Stimulated activated CD8-positive, alpha-beta memory T cell treated with anti-CD3 and anti-CD28 coated beads, Interleukin-7, amount 100 ng/mL, for 1 hour (primary cell): ENCODE measurements at places on chromosomes 2 and 18.

GRCh38 chr2:157440404-157441071, 3.4 kb downstream of the CYTIP start:
- DNase-seq = no peak

GRCh38 chr2:8885449-8886201, 48.2 kb upstream of the KIDINS220 start:
- DNase-seq = no peak

DNA sequence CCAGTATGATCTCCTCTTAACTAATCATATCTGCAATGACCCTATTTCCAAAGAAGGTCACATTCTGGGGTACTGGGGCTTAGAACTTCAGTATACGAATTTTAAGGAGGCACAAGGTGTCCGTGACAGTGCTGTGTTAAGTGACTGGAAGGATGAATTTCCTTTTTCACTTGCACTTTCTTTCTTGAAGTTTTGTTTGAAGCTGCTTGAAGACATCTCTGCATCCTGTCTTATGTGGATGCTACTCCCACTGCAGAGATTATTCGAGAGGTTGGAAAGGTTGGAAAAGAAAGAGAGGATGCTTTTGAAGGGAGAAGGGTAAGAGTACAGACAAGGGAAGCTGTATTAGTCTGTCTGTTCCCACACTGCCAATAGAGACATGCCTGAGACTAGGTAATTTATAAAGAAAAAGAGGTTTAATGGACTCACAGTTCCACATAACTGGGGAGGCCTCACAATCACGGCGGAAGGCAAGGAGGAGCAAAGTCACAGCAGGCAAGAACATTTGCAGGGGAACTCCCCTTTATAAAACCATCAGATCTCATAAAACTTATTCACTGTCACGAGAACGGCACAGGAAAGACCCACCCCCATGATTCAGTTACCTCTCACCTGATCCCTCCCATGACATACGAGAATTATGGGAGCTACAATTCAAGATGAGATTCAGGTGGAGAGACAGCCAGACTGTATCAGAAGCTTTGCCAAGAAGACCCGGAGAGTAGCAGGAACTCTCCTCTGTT, 3.6 kb upstream of the RNF144A start:
- no peak for DNase-seq

GRCh38 chr2:176526995-176527901, 258.0 kb downstream of the MTX2 start:
- DNase-seq = no peak

DNA sequence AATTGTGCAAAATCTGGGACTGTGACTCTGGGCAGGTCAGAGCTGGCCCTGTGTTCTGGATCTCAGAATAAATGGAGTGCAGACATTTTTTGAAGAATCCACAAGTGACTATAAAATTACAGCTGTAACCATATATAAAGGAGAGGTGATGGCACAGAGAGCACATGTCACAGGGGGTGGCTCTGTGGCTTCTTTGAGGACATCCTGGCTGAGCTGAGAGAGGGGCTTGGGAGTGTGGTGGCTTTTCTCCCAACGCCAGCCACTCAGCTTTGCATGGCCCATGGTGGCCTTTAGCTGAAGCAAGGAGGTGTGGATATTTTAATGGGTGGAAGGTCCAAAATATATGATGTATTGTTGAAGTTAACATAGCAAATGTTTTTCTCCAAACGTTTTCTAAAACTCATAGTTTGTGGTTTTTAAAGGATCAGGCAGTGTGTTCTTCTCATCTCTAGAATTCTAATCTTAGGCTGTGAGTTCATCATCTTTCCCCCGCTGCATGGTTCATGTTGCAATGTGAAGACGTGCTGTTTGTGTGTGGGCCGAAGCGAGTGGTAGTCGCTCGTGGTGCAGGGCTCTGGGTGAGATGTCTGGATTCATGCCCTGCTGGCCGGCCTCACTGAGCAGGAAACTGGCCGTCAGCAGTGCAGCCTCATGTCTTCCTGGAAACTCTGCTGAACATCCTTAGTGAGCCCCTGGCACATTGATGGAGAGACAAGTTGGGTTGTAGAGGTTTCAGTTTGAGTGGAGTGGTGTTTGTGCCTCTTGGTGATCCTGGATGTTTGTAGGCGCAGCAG, 109.9 kb downstream of the ZNF236 start:
- no peak for DNase-seq

DNA sequence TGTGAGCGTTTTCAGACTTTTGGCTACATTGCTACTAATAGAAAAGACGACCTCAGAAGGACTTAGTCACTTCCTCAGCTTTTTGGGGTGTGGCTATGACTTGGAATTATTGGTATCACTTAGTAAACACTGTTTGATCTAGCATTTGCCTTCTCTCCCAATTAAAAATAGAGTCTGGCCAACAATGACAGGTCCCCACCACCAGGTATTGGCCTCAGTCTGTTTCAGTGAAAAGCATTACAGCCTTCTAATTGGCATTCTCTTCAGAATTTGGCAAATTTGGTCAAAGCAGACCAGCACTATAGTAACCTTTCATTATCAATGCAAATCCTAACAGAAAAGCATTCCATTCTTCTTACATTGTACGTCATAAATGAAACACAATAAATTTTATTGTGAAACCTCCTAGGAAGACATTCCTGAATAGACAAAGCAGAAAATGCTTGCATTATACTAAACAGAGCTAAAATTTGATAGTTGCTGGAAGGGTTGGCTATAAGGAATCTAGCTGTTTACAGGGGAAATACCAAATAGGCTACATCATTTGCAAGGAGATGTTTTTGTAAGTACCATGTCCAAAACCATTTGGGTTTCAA, 613.9 kb downstream of the IRS1 start:
- DNase-seq = no peak

- DNase-seq = no peak
Measured at GRCh38 chr2:36707050-36707449, 10.5 kb downstream of the VIT start.

DNA sequence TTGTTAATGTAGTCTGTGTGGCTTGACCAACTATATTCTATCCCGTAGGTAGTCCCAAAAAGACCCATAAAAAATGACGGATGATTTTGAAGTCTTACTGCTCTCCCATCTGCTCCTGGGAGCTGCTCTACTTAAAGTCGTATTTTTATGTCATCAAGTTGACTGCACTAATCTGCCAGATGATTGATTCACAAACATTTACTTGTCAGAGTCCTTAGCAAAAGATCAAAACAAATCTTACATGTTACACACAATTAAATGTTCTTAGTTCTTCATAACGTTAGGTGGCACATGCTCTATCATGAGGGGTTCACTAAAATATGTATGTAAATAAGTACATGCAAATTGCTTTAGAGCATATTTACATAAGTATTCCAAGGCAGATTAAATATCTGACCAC, 498.3 kb upstream of the LRRTM4 start:
- no peak for DNase-seq
